Dorsolateral prefrontal cortex (tissue), 122 donors: ENCODE measurements at places on chromosomes 12 and 14.

GRCh38 chr14:104175041-104175440, 36.7 kb downstream of the KIF26A start:
- DNase-seq = no peak

DNA sequence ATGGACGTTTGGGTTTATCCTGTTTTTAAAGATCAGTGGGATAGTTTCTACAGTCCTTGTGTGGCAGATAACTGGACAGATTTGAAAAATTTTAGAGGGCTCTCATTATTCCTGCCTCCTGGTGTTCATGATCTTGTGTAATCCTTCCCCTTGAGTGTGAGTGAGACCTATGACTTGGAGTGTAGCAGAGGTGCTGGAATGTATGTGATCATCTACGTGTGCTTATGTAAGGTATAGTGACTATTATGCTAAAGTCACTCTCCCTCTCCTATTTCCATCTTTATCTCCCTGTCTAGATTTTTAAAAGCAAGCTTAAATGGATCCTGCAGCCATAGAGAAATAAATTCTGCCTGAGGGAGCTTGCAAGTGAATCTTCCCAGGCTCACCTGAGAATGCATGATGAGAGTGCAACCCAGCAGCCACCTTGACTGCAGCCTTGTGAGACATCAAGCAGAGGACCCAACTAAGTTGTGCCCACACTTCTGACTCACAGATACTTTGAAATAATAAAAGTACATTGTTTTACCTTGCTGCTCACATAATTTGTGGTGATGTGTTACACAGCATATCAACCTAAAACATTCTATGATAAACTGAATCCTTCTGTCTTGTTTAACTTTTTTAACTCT, 3.2 kb upstream of the OLR1 start:
- DNase-seq = no peak

GRCh38 chr12:39102474-39103209, 197.3 kb upstream of the CPNE8 start:
- no peak for DNase-seq

DNA sequence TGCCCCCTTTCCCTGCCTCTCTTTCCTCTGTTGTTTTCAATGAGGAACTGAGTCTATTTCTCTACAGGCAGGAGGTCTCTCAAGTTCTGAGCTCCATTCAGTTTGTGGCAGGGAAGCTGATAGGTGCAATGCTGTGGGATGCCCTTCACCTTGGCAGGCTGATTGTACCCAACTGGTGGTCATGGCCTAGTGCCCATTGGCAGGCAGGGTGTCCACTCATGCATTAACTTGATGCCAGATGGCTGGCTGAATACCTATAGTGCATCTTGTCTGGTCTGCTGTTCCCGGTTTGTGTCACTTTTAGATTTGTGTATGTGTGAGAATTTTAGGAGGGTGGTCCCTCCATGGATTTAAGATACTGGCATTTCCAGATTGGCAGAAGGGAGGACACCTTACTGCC, 20.0 kb upstream of the ITGA5 start:
- no peak for DNase-seq

DNA sequence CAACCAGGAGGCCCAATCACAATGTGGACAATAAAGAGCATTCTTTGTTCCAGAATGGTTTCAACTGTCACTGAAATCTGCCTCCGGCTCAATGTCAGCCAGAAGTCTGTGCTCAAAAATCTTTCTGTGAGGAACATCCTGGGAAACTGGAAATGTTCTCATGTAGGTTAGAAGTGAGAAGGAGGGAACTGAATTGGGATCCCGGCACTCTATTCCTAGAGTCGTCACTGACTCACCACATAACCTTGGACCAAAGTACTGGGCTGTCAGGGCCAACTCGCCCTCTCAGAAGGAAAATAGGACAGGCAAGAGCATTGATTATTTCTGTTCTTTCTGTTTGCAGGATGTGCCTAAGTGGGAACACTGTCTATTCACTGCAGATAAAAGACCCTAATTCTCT, 57.6 kb downstream of the PRKAB1 start:
- DNase-seq = no peak

GRCh38 chr12:65308601-65309071, 30.2 kb downstream of the MSRB3 start:
- no peak for DNase-seq

- no peak for DNase-seq
These were observed 13.6 kb downstream of the CCDC198 start for GRCh38 chr14:57480051-57480450.

DNA sequence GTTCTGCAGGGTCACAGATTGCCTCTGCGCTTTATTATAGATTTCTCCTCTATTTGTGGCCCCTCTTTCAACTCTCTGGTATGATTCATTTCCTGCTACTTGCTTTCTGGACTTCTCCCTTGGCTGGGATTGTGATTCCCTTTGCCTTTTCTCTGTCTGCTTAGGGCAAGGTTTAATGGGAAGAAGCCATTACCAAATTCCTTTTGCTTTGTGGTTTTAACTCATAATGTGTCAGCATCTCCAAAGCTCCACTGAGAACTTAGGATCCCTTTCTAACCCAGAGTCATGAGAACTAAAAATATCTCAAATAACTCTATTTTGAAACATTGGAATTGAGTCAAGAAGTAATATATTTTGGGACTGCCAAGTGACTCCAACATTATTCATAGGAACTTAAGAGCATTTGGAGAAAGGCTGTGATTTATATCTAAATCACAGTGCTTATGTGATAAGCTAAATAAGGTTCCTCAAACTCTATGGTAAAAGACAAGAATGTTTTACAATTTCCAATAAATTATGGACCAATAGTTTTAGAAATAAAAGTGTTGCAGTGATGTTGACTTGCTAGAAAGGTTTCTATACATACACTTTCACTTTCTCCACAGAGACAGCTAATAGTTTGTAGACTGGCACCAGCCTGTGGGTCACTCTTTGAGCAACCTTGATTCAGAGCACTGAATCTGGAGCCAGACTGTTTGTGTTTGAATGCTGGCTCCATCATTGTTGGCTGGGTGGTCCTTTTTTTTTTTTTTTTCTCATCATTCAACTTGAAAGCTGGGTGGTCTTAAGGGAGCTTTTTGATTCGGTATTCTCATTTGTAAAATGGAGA, 93.9 kb downstream of the DACT1 start:
- DNase-seq = no peak

DNA sequence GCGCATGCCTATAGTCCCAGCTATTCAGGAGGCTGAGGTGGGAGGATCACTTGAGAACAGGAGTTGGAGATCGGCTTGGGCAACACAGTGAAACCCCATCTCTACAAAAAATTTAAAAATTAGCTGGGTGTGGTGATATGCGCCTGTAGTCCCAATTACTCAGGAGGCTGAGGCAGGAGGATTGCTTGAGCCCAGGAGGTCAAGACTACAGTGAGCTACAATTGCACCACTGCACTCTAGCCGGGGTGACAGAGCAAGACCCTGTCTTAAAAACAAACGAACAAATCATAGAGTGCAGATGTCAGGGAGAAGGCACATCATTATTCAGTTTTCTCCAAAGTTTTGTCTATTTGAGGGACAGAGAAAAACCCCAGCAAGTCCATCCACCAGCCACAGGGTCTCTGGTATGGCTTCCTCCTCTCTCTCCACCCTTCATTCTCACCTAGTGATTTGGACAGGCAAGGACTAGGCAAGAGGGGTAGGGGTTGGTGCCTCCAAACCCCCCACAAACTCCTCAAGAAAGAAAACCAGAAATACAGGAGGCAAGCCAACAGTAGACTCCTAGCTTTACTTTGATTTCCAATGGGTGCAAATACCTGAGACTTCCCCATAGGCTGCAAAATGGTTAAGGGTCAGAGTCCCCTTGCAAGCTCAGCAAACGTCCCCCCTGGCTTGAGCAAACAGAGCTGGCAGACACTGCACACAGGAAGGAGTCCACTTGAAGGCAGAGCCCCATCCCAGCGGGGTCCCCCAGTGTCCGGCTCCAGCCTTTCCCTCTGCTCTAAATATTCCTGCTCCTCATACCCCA, 26.5 kb upstream of the RPLP0 start:
- DNase-seq = no peak

DNA sequence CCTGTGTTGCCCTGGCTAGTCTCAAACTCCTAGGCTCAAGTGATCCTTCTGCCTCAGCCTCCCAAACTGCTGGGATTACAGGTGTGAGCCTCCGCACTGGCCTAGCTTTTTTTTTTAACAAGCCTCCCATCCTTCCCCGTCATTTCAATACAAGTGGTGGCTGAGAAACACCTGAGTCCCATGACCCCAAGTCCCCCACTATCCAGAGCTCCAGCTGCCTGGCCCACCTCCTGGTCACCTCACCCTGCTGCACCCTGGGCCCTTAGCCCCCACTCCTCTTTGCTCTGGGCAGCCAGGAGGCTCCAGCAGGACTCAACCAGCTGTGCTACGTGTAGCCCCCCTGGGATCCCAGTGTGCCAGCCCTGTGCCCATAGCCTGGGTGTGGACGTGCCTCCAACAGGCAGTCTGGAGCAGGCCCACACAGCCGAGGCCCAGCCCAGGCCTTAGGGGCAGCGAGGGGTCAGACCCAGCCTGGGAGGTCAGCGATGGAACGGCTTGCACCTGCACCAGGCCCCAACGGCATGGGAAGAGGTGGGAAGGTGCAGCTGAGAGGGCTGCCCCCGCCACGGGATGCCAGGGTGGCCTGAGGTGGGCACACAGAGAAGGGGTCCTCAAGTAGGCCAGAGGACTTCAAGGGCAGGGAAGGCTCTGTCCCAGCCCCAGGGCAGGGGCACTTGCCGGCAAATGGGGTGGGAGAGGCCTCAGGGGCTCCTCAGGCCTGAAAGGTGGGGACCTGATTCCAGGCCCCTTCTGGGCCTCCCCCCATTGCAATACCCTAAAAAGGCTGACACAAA, 6.5 kb downstream of the AHNAK2 start:
- DNase-seq = no peak

DNA sequence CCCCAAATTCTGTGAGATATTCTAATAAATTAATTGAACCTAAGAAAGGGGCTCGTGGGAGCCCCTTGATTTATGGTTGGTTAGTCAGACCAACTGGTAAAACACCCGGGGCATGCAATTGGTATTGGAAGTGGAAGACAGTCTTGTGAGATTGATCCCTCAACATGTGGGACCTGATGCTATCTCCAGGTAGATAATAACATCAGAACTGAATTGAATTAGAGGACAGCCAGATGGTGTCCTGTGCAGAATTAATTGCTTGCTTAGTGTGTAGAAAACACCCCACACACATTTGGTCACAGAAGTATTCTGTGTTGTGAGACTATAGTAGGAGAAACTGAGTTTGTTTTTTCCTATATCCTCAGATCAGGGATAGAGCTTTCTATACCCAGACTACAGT, 22.0 kb downstream of the PYROXD1 start:
- no peak for DNase-seq

GRCh38 chr12:127761880-127762279, 505.1 kb upstream of the TMEM132C start:
- no peak for DNase-seq

DNA sequence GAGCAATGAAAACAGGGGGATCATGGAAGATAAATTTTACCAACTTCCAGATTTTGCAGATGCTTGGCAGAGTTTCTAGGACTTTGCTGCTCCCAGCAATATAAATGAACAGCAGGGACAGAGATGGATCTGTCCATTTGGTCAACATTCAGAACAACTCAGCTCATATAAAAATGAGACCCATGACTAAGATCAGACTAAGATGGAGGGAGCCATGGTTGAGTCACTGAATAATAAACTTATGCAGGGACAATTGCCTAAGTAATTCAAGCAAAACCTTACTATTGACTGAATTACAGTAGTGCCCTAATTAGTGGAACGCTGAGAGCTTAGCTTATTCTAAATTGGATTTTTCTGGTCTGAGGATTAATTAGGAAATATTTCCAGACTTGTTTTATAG, 205.1 kb downstream of the SLC5A8 start:
- DNase-seq = no peak

- no peak for DNase-seq
These were observed 17.4 kb downstream of the FMNL3 start for GRCh38 chr12:49689785-49690184.

DNA sequence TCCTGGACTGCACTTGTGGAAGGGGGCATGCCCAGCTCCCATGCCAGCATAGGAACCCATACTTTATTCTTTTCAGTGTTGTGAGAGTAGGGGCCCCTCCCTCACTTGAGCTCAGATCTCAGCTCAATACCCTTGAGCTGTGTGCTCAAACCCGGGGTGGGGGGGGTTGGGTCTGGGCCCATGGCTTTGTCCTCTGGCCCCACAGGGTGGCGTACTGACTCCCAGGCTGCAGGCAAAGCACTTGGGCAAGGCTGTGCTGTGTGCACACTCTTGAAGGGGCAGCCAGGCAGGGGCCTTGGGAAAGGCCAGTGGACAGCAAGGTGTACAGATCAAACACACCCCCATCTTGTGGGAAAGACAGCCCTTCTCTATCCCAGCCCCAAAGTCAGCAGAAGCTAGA, 81.8 kb downstream of the WIF1 start:
- DNase-seq = no peak

- DNase-seq = no peak
These were observed 4.6 kb upstream of the NGB start for GRCh38 chr14:77275601-77276017.

DNA sequence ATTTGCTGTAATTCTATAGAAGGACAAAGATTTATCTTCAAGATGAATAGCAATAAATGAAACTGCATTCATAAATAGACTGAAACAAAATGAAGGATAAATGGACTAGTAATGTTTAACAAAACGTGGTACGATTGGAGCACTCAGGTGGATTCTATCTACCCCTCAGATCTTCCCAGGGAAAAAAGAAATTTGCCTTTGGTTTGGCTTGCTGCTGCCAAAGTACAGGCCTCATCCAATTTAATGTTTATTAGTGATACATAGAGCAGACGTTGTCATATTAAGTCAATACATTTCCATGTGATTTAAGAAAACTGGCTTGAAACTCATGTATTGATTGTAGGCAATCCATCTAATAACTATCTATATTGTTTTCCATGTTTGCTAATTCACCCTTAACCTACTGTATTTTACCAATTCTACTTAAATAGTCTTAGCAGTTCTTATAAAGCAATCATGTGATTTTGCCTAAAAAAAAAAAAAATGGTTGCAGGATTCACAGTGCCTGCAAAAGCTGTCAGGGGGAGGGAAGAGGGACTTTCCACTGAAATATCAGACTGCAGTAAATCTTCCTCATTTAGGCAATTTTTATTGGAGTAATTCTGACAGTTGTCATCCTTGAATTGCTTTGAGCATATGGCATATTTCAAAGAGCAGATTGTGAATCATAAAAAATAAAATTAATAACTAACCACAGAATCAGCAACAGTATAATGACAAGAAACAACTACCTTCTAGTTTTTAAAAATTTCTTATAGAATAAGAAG, 242.2 kb upstream of the NPAS3 start:
- no peak for DNase-seq

DNA sequence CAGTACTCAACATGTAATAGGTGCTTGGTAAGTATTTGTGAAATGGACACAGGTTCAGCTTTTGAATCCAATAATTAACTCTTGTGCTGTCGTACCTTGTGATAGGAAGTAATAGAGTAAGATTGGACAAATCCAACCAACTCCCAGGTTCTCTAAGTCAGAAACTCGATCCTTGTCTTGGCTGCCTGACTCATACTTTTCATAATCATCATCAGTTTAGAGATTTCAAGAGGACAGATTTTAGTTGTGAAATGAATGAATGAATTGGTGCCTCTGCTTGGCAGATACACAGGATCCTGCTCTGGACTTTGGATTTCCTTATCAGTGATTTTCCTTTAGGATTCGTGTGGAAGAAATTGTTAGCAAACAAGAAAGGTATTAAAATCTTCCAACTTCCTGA, 1145.2 kb downstream of the AACS start:
- no peak for DNase-seq
